Stimulated activated CD4-positive, alpha-beta T cell treated with anti-CD3 and anti-CD28 coated beads, TNF-alpha, amount 100 ng/mL, for 24 hours (primary cell): ENCODE measurements at places on chromosomes 2 and 18.

DNA sequence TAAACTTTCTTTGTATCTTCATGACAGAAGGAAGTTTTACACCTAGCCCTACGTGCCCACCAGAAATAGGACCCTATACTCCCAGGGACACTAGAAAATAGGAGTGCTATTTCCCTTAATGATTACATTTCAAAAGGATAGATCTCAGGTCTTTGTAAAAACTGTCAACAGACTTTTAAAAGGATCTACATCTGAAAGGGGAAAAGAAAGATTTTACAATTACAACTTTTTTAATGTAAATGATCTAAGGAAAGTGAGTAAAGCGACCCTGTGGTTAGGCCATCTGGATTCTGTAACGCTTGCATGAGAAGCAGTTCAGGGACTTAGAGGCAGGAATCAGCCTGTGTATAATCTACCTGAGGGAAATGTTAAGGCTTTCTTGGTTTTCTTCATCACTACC, 431.8 kb upstream of the MC4R start:
- DNase-seq, result no peak

DNA sequence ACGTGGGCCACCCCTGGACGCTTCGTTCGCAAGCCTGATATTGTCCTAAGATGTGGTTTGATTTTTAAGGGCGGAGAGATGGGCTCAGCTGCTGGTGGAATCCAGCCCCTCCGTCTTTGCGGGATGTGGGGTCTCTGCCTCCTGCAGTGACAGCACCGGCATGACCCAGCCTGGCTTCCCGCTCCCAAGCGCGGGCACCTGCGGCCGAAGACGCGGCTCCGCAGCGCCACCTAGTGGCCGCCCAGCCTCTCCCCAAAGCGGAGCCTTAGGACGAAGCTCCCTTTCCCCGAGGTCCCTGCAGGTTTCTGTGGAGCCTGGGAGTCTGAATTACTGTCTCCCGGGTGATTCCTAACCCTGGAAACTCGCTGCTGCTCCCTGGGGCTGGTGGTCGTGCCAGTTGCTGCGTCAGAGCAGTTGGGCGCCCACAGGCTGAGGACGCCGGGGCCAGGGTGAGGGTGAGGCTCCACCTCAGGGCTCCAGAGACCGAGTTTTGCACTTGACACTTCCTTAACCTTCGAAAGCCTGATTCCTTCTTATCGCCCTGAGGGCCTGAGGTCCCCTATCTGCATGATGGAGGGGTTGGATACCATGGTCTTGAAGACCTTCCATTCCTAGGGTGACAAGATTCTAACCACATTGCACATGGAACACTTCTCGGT, 137.5 kb downstream of the TPO start:
- DNase-seq, result peak; percentile 61

- DNase-seq, result no peak
These were observed 468.3 kb upstream of the RGPD4 start for GRCh38 chr2:107358362-107358761.

GRCh38 chr2:190407662-190408537, at the start of gene MFSD6:
TSS of gene MFSD6 (plus strand) at chr2:190408355. CDS start at chr2:190436030, 27,675 bp downstream.
- peak; percentile 35 for DNase-seq

GRCh38 chr2:129087133-129087813, 768.6 kb upstream of the HS6ST1 start:
- no peak for DNase-seq

DNA sequence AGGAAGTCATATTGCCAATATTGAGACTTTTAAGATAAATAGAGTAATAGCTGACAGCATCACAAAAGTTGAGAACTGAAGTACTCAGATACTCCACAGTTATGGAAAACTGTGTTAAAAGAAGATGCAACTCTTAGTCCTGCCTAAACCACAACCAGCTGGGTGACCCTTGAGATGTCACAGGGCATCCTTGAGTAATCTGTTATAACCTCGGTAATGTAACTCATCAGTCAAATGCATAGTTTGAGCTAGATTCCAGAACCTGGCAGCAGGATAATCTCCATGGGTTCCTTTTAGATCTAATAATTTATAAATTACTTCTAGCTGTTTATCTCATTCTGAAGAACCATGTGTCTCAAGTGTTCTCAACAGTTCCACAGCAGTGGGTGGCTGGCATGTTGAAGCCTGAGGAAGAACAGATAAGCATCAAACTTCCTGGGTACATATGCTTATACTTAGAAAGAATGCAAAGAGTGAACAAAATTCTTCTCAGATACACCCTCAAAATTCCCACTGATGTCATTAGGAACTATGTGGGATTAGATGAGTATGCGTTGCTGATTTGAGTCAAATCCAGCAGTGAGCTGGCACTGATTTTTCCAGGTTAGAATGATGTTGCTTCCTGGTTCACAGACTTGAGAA, 304.1 kb upstream of the ERBB4 start:
- DNase-seq, result no peak

DNA sequence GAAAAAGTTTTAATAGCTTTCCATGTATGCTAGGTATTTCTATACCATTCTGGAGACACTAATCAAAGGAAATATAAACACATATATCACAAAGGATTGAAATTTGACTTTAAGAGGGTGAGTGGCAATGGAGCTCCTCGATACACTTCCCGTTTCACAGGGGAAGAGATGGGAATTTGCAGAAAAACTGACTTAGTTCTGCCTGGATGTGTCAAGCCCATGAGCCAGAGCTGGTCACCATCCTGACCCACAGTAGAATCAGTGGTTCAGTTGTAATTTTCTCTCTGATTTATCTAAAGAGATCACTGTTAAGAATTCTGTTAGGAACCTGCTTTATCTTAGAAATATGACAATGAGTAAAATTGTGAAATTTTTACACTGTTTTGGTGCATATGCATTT, 34.2 kb downstream of the PLCL1 start:
- DNase-seq, result no peak
